ENCODE measurements at places on chromosomes 1 and 21. TPM values are rescaled to one million over a fixed set of nuclear protein-coding genes. Genes with fewer than 3 reads are reported as not detected.

DNA sequence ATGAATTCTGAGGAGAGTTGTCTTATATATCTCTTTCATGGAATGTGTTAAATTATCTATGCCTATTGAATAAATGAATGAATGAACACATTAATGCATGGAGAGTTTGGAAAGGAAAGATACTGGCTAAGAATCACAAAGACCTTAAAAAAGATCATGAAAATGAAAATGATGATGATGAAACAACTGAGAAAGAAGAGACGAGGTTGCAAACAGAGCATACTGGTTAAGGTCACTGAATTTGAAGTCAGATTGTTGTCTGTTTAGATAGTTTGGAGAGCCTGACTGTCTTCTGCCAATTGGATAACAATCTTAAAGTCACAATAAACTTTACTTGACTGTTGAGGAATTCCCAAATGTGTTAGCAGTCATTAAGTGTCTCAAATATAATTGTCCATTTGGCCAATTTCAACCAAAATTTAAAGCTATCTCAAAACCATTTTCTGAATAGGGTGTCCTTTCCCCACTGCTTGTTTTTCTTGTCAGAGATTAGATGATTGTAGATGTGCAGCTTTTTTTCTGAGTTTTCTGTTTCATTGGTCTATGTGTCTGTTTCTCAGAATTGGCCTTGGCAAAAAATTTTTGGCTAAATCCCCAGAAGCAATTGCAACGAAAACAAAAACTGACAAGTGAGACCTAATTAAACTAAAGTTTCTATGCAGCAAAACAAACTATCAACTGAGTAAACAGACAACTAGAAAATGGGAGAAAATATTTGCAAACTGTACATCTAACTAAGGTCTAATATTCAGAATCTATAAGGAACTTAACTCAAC lies 132.2 kb downstream of the PTGER3 start:
- peak; percentile 2 for DNase-seq

- DNase-seq: peak; percentile 91
These were observed 26.5 kb upstream of the AVPR1B start for GRCh38 chr1:206143537-206144172.

- no peak for DNase-seq
These were observed 11.4 kb downstream of the SLC1A7 start for GRCh38 chr1:53130878-53131589.

DNA sequence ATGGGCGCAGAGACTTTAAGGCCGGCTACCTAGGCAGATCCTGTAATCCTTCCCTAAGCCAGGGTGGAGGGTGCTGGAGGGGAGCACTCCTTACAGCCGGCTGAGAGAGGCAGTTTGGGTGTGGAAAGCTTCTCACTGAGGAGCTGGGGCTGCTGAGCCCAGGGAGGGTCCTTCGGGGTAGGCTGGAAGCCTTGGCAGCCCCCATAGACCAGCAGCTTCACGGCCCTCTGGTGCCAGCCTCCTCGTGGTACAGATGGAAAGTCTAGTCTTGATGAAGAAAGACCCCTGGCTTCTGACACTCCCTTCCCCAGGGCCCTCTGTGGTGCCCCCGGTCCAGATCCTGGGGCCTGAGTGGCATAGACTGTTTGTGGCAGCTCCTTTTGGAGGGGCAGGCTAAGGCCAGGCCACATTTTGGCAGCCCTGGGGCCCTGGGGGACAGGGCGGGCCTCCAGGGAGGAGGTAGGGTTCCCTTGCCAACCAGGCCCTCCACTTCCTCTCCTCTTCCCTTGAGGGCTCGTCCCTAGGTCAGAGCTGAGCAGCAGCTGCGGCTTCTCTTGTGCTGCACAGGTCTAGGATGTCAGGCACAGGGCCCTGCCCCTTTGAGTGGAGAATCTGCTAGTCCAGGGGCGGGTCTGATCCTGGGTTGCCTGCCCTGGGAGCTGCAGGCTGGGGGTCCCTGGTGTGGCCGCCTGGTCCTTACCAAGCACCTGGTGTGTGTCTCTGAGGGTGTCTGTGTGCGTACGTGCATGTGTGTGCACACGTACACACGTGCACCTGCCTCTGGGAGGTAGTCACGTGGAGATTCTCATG lies 4.8 kb downstream of the AMPD2 start:
- no peak for DNase-seq

The HTR1D gene
- total RNA-seq: 0.07 TPM

All from G401 (cell line).